ENCODE measurements at places on chromosomes 7 and 10.

GRCh38 chr7:38502289-38502688, 128.9 kb downstream of the AMPH start:
- H3K4me1 ChIP-seq = no peaks in the 10 kb centered on the region
- no peak for DNase-seq
- peaks cover 20% of the 10 kb centered on the region for H3K27me3 ChIP-seq
- no peaks in the 10 kb centered on the region for H3K36me3 ChIP-seq
- H3K27ac ChIP-seq = no peak overlapping the region

- H3K27me3 ChIP-seq = no peaks in the 10 kb centered on the region
- H3K4me1 ChIP-seq = peaks cover under 1% of the 10 kb centered on the region
- H3K36me3 ChIP-seq = no peaks in the 10 kb centered on the region
- H3K27ac ChIP-seq = no peak overlapping the region
Measured at GRCh38 chr7:16785321-16785720, 19.5 kb downstream of the AGR2 start.

GRCh38 chr10:22321924-22322640, 1.2 kb downstream of the BMI1 start:
- H3K36me3 ChIP-seq = peaks cover 30% of the 10 kb centered on the region
- DNase-seq = no peak
- H3K27ac ChIP-seq = peak overlapping the region; percentile 63
- H3K4me3 ChIP-seq = peak overlapping the region; percentile 79

DNA sequence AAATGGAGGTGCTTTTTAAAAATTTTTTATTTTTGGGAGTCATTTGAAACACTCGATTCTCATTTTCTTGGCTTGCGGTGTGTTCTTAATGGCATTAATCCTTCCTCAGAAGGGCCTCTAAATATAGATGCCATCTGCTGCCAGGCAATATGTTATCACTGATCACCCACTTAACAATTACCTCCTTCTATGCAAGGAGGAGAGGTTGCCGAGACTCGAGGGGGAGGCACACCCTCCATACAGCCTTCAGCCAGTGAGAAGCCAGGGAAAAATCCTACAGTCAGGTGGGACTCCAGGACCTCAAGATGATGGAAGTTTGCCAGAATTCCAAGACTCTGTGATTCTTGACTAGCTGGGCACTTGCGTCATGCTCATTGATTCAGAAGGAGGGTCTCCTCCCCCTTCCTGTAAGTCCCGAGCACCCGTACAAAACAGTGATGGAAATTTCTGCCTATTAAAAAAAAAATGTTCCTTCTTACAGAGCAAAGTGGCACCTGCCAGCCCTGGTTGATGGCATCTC, 574.5 kb downstream of the TYW1 start:
- no peaks in the 10 kb centered on the region for H3K4me1 ChIP-seq
- no peaks in the 10 kb centered on the region for H3K36me3 ChIP-seq
- no peak for DNase-seq
- H3K27ac ChIP-seq = no peak overlapping the region
- H3K27me3 ChIP-seq = no peaks in the 10 kb centered on the region

DNA sequence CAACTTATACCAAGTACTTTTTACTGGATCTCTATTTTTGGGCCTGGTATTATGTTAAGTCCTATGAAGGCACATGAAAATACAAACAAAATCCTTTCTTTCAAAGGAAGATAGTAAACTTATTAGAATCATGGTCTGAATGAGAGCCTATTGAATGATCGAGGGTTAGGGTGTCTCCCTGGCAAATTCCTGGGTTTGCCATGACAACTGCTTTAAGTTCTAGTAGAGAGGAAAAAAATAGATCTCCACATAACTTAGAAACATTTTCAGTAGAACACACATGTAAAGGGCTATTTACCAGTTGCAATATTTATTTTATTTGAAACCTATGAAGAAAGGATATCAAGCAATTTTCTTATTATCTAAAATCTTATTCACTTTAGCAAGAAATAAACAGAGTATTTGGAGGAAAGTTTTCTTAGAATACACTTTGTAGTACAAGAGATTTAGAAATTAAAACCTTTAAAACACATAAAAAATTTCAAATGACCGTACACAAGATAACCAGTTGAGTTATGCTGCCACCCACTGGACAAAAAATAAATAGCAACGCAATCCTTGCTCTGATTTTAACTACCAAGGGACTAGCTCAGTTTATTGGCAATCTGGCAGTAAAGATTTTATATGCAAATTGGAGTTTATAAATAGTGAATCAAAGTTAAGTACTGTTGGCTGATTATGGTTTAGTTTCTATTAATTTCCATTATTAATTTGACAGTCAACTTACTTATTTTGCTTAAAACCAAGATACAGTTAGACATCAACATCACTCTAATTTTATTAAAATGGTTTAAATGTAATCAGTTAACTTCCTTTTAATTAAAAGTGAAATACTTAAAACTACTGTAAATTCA, 33.9 kb downstream of the CACUL1 start:
- no peaks in the 10 kb centered on the region for H3K4me1 ChIP-seq
- no peaks in the 10 kb centered on the region for H3K27me3 ChIP-seq
- peak; percentile 67 for DNase-seq
- H3K36me3 ChIP-seq = no peaks in the 10 kb centered on the region

GRCh38 chr10:129725890-129726631, 238.0 kb downstream of the EBF3 start:
- no peak overlapping the region for H3K4me3 ChIP-seq
- DNase-seq = no peak
- peaks cover 8% of the 10 kb centered on the region for H3K36me3 ChIP-seq

- peaks cover 55% of the 10 kb centered on the region for H3K27me3 ChIP-seq
- peak overlapping the region; percentile 28 for H3K4me3 ChIP-seq
- no peak overlapping the region for H3K27ac ChIP-seq
- H3K4me1 ChIP-seq = peaks cover 26% of the 10 kb centered on the region
- no peaks in the 10 kb centered on the region for H3K36me3 ChIP-seq
Measured at GRCh38 chr10:133229265-133230043, 563 bp upstream of the UTF1 start.

- H3K27me3 ChIP-seq = no peaks in the 10 kb centered on the region
- H3K36me3 ChIP-seq = no peaks in the 10 kb centered on the region
- no peak for DNase-seq
- H3K4me3 ChIP-seq = no peak overlapping the region
- H3K27ac ChIP-seq = no peak overlapping the region
- H3K4me1 ChIP-seq = no peaks in the 10 kb centered on the region
Measured at GRCh38 chr7:29424984-29425309, 138.7 kb upstream of the PRR15 start.

DNA sequence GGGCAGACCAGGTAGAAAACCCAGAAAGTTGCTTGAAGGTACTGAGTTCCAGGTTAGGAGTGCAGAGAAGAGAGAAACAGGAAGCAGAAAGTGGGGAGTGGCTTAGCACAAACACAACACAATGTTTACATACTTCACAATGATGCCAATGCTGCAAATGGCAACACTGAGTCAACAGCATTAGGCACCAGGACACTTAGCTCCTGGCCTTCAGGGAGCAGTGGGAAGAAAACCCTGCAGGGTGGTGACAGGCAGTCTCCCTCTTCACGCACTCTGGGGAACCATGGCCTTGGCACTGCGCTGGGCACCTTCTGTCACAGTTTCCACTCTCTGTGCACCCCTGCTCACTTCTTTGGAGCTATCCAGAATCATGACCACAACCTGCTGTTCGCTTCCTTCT, 7.3 kb downstream of the ICA1 start:
- no peak overlapping the region for H3K27ac ChIP-seq
- H3K4me1 ChIP-seq = no peaks in the 10 kb centered on the region
- no peak overlapping the region for H3K4me3 ChIP-seq
- peaks cover 30% of the 10 kb centered on the region for H3K27me3 ChIP-seq
- no peak for DNase-seq
- H3K36me3 ChIP-seq = no peaks in the 10 kb centered on the region

GRCh38 chr7:23981758-23982157, 271.7 kb downstream of the STK31 start:
- no peak overlapping the region for H3K4me3 ChIP-seq
- H3K4me1 ChIP-seq = no peaks in the 10 kb centered on the region
- no peak for DNase-seq
- no peak overlapping the region for H3K27ac ChIP-seq
- H3K27me3 ChIP-seq = no peaks in the 10 kb centered on the region

DNA sequence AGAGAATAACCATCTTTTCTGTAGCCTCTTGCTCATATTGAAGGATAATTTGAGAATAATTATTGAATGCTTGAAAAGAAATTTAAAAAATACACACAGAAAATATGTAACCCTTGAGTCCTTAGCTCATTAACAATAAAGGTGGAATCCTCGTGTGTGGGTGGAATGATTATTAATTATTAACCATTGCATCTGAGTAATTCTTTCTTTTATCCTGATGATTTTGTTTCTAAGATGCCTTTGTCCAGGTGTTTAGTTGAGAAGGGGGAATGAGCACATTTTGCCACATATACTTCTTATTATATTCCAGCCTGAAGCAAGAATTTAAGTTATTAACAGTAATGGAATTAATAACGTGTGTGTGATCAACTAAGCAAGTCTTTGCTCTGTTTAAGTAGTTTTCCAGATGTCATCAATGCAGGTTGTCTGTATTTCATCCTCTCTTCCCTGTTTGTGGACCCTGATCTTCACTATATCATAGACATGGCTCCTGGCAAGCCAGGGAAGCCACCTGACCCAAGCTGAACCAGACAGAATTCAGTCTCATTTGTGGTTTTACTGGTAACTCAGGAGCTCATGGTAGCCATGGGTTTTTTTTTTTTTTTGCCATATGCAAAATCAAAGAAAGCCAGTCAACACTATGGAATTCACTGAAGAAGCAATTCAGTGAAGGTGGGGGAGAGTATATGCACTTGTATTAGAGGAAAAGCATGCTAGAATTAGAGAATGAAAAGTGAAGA, 144.3 kb downstream of the KIF20B start:
- H3K4me3 ChIP-seq = no peak overlapping the region
- H3K27me3 ChIP-seq = peaks cover 12% of the 10 kb centered on the region
- H3K36me3 ChIP-seq = no peaks in the 10 kb centered on the region
- DNase-seq = no peak
- no peak overlapping the region for H3K27ac ChIP-seq

DNA sequence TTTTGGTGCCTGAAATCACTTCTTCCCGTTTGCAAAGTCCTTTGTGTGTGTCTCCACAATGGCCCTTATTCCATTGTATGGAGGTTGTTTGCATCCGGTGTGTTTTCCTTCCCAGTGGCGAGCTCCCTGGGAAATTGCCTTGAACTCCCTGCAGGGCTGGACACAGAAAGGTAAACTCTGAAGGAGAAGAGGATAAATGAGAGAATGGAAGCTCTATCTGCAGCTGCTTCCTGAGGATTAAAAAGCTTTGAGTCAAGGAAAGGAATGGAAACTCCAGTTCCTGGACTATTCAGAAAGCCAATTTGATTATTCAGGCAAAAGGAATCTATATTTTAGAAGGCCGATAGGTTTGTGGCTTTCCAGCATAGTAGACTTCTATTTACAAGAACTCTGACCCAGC, 4.4 kb upstream of the GRK5 start:
- no peaks in the 10 kb centered on the region for H3K36me3 ChIP-seq
- no peak overlapping the region for H3K4me3 ChIP-seq
- H3K27me3 ChIP-seq = peaks cover 2% of the 10 kb centered on the region
- H3K27ac ChIP-seq = no peak overlapping the region
- H3K4me1 ChIP-seq = peaks cover 24% of the 10 kb centered on the region
